ENCODE measurements at places on chromosomes 7 and 10.

DNA sequence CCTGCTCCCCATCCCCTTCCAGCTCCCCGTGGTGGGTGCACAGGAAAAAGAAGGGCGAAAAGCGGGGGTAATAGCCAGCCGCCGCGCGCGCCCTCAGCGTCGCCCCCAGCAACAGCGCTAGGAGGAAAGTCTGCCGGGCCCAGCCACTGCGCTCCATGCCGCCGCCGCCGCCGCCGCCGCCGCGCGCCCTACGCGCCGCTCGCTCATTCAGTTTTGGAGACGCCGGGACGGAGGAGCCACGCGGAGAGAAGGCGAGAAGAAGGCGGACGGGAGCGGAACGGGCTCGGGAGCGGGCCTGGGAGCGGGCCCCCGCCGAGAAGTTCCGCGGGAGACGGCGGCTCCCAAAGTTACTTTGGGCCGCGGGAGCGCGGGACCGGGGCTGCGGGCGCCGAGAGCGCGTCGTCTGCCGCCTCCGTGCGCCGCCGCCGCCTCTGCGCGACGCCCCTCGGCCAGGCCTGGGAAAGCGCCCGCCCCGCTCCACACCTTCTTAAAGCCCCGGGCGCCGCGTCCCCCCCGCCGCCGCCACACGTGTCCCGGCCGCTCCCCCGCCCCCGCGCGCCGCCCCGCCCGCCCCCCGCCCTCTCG, at the start of gene RELN:
Gene RELN (minus strand): TSS at position 459 of the 585 bp plus-strand sequence. CDS start 302 bp downstream, at position 157.
- H3K27ac ChIP-seq: peak within 1 kb of the TSS; percentile 69
- no peaks in the 10 kb centered on the region for H3K36me3 ChIP-seq
- peaks cover 78% of the 10 kb centered on the region for H3K27me3 ChIP-seq

GRCh38 chr7:81503771-81504170, 266.1 kb downstream of the HGF start:
- no peak overlapping the region for H3K4me3 ChIP-seq
- H3K36me3 ChIP-seq: no peaks in the 10 kb centered on the region
- peaks cover 33% of the 10 kb centered on the region for H3K4me1 ChIP-seq
- DNase-seq: no peak

DNA sequence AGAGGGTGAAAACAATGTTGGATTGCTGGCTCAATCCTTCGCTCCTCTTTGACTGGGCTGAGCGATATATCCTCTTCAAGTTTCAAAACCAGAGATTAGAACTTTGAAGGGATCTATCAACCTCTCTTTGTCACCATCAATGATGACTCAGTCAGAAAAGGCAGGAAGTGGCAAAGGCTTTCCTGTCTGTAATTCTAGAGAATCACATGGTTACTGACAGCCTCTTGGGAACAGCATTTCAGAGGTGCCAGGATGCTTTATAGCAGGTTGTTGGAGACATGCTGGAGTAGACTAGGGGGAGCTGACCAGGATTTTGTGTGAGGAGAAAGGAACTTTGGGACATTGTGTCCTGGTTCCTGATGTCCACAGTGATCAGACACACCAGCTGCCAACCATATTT, 81.3 kb downstream of the PRKCQ start:
- no peak overlapping the region for H3K4me3 ChIP-seq
- no peaks in the 10 kb centered on the region for H3K36me3 ChIP-seq

GRCh38 chr10:35780970-35781642, 139.0 kb upstream of the FZD8 start:
- H3K36me3 ChIP-seq: no peaks in the 10 kb centered on the region
- no peak overlapping the region for H3K27ac ChIP-seq
- no peak for DNase-seq
- no peak overlapping the region for H3K4me3 ChIP-seq
- peaks cover 5% of the 10 kb centered on the region for H3K4me1 ChIP-seq
- H3K27me3 ChIP-seq: peaks cover 7% of the 10 kb centered on the region

DNA sequence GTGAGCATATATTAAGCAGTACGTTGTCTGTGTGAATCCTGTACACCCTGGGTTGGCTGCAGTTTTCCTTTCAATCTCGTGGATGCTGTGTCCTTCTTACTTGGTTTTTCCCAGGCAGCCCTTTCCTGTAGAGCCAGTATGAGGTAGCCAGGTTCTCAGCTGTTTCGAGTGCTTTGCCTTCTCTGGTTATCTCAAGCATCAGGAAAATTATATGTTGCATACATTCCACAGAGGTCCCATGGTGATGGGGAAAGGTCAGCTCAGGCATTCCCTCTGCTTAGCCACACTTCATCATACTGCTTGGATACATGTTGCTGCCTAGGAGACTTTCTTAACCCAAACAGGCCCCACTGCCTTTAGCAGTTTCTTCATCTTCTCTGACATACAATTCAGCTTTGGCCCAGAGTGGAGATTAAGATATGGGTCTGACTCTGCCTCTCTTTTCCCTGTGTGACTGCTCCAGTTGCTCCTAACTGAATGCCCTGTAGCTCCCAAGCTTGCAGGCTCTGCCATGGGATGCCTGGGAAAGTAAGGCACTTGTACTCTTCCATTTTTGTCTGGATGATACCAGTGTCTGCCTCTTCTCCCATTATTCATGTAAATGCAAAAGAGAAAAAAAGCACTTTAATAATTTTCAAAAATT, 11.3 kb downstream of the GNAI1 start:
- H3K4me1 ChIP-seq: peaks cover 67% of the 10 kb centered on the region
- H3K4me3 ChIP-seq: no peak overlapping the region
- DNase-seq: no peak
- H3K36me3 ChIP-seq: peaks cover 3% of the 10 kb centered on the region

DNA sequence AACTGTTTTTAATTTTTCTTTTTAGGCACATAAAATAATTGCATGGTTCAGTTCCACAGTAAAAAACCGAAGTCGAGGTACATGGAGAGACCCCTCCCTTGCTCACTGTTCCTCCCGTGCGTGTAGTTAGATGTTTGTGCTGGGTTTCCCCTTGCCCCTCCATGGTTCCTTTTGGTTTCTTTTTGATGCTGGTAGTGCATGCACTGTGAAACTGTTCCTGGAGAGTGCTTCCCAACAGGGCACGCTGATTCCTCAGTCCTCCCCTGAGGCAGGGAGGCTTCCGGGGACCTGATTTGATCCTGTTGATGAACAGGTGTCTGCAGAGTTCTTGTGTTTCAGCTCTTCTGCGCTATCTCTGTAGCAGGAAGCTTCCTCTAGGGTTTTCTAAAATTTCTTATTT, 69.5 kb downstream of the ADCY1 start:
- H3K4me3 ChIP-seq: no peak overlapping the region
- H3K36me3 ChIP-seq: no peaks in the 10 kb centered on the region
- no peaks in the 10 kb centered on the region for H3K4me1 ChIP-seq
- no peak for DNase-seq
- H3K27ac ChIP-seq: no peak overlapping the region
- H3K27me3 ChIP-seq: no peaks in the 10 kb centered on the region

GRCh38 chr10:88992921-88993524, 2.4 kb downstream of the FAS start:
- no peak overlapping the region for H3K27ac ChIP-seq
- H3K27me3 ChIP-seq: peaks cover 7% of the 10 kb centered on the region
- no peak for DNase-seq

DNA sequence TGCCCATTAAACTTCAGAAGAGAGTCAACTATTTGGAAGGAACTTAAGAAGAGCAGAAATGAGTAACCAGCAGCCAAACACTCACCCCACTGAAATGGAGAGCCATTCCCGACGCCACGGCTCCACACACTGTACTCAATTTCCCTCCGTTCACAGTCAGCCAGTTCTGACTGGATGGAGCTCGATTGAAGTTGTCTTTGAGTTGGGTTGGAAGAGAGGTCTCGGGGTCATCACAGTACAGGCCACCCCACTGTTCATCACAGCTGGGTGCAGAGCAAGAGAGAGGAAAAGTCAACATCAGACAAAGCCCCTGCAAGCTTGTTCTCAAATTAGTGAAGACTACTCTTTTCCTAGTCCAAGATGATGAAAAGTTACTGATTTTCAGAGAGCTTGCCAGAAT, 75.9 kb upstream of the SLC26A5 start:
- no peaks in the 10 kb centered on the region for H3K36me3 ChIP-seq
- peaks cover 8% of the 10 kb centered on the region for H3K4me1 ChIP-seq
- no peak for DNase-seq
- no peak overlapping the region for H3K27ac ChIP-seq
- H3K27me3 ChIP-seq: peaks cover 29% of the 10 kb centered on the region

- H3K36me3 ChIP-seq: peaks cover 3% of the 10 kb centered on the region
- H3K4me3 ChIP-seq: no peak overlapping the region
- peaks cover 32% of the 10 kb centered on the region for H3K4me1 ChIP-seq
- DNase-seq: no peak
Measured at GRCh38 chr10:83849150-83849549, 290.2 kb upstream of the GHITM start.

- H3K4me1 ChIP-seq: peaks cover 19% of the 10 kb centered on the region
- peaks cover 20% of the 10 kb centered on the region for H3K27me3 ChIP-seq
- no peak overlapping the region for H3K27ac ChIP-seq
Measured at GRCh38 chr7:5453566-5454075, 30.0 kb upstream of the TNRC18 start.

GRCh38 chr10:89929282-89930026, 228.1 kb downstream of the KIF20B start:
- DNase-seq: no peak
- no peaks in the 10 kb centered on the region for H3K4me1 ChIP-seq
- H3K27me3 ChIP-seq: no peaks in the 10 kb centered on the region
- H3K4me3 ChIP-seq: no peak overlapping the region
- H3K36me3 ChIP-seq: no peaks in the 10 kb centered on the region

DNA sequence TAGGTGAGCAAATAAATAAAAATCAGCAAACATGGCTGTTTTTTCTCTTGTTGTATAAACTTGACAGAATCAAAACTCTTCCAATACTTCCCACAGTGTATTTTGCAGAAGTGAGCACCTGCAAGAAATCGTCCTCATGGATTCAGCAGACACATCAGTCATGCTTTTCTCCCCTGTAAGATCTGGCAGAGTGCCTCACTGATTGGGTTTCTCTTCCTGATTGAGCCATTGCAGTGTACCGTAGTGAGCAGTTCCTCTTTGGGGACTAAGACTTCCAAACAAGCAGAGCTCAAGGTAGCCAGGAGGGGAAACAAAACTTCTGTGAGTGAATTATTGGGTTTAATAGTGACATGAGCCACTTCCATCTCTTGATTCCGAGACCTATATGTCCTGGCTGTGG, 2.2 kb upstream of the CCDC3 start:
- peaks cover 70% of the 10 kb centered on the region for H3K27me3 ChIP-seq
- peaks cover 12% of the 10 kb centered on the region for H3K4me1 ChIP-seq
- H3K27ac ChIP-seq: no peak overlapping the region
- DNase-seq: no peak

DNA sequence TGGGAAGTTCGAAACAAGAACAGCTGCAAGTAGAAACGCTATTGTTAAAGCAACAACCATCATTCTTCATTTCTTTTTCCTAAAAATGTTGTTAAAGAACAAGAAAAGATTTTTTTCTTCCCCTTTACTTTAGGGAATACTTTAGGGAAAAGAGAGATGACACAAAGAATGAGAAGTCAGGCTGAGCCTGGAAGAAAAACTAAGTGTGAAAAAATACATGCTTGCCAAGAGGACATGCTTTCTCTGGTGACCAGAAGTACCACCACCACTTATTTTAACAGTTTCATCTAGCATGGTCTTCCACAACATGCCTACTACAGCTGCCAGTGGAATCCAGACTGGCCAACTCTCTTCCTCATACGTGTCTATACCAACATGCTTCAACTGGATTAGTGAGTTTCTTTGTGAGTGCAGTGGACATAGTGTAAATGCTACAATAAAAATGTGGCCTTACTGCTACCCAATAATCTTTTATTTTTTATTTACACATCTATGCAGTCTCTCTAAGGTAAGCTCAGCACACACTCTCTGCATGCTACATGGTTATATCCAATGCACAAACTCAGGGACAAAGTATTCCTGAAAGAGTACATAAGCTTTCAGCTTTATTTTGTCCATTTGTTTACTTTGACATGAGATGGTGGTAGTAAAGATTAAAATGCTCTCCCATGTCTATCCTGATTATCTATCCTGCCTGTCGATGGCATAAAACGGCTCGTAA, 196.2 kb downstream of the TAX1BP1 start:
- no peaks in the 10 kb centered on the region for H3K27me3 ChIP-seq
- H3K4me1 ChIP-seq: peaks cover 4% of the 10 kb centered on the region
- no peak for DNase-seq
- H3K36me3 ChIP-seq: peaks cover 2% of the 10 kb centered on the region
- H3K4me3 ChIP-seq: no peak overlapping the region

DNA sequence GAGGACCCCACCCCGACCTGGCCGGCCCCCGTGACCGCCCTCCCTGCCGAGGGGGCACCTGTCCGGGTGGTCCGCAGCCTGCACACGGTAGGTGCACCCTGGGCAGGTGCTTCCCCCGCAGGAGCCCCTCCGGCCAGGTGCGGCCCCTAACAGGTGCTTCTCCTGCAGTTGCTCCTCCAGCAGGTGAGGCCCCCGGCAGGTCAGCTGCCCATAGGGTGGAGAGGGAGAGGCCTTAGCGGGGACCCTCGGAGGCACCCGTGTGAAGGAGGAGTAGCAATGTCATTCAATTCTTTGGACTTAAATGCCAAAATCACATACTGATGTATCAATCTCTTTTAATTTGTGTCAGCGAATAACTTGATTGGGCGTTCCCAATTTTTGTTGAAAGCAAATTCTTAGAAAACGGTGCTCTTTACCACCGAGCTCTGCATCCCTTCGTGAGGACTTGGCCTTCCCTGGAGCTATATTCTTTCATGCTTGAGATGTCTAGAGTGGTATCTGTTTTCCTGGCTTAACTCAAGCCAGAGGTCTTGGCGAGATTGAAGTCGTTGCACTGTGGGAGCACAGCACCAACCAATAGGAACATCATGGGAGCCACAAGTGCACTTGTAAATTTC, 738 bp upstream of the NCAPG2 start:
- H3K27me3 ChIP-seq: no peaks in the 10 kb centered on the region
- H3K4me1 ChIP-seq: peaks cover 18% of the 10 kb centered on the region
- H3K36me3 ChIP-seq: peaks cover 3% of the 10 kb centered on the region
- peak overlapping the region; percentile 64 for H3K27ac ChIP-seq
- DNase-seq: no peak

GRCh38 chr7:37730501-37730900, 46.9 kb downstream of the GPR141 start:
- no peaks in the 10 kb centered on the region for H3K36me3 ChIP-seq
- H3K27ac ChIP-seq: no peak overlapping the region
- no peak overlapping the region for H3K4me3 ChIP-seq
- peaks cover 16% of the 10 kb centered on the region for H3K4me1 ChIP-seq

Data from mesothelial cell of epicardium (in vitro differentiated cells).